ENCODE measurements at places on chromosomes 3 and 15.

DNA sequence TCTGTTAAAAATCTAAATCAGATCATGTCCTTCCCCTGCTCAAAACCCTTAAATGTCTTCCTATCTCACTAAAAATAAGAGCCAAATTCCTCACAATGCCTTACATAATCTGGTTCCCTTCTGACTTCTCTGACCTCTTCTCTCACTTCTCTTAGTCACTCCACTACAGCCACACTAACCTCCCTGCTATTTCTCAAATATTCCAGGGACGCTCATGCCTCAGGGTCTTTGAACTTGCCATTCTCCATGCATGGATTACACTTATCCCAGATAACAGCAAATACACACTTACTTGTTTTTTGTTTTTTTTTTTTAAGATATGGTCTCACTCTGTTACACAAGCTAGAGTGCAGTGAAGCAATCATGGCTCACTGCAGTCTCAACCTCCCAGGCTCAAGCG, 8.5 kb downstream of the TP53BP1 start:
- no peak for DNase-seq

- DNase-seq, result peak; percentile 82
Measured at GRCh38 chr3:185976977-185977678, 39.3 kb upstream of the TRA2B start.

DNA sequence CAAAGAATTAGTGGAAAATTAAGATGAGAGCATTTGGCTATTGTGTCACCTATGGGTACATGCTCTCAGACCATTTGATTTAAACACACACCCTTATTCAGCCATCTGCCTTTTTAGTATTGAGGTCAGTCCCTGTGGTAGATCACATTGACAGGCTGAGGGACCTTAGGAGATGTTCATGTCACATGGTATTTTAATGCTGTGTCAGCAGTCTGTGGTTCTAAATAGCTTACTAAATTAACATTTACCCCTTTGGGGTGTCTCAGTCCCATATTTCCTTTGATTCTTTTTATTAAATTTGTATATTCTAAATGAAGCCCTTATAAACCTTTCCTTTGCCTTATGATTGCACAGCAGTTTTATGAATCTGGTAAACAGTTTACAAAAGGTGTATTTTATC, 2.3 kb downstream of the RBM5 start:
- DNase-seq, result no peak

- no peak for DNase-seq
Measured at GRCh38 chr3:186152361-186152798, 43.5 kb upstream of the ETV5 start.

GRCh38 chr3:71318458-71318827, 265.1 kb downstream of the FOXP1 start:
- DNase-seq, result no peak

GRCh38 chr3:194369522-194370279, at the start of gene LRRC15:
TSS of gene LRRC15 (minus strand) at chr3:194369743. CDS start at chr3:194361043, 8,700 bp downstream.
- no peak for DNase-seq

All from stimulated activated CD4-positive, alpha-beta T cell treated with anti-CD3 and anti-CD28 coated beads, Interleukin-1b, Interleukin-23, amount 100 ng/mL, for 4 hours (primary cell).